ENCODE measurements at places on chromosomes 7 and 10.

GRCh38 chr10:42954766-42955492 is 121.9 kb upstream of the RET start:
- DNase-seq: no peak

GRCh38 chr10:115884331-115884730 is 388.7 kb downstream of the GFRA1 start:
- DNase-seq: no peak

DNA sequence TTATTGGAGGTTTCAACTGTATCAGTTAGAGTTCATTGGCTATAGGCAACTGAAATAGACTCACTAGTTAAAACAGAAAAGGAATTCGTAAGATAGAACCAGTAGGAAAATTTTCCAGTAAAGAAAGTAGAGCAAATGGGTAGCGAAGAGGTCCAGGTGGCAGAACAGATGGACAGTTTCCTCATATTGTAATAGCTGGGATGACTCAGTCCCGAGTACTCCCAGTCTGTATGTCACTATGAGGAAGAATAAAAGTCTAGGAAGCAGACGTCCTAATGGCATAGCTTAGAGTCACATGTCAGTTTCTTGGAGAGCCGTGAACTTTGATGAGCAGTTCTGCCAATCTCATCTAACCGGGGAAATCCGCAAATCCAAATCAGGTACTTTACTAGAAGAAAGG is 95.3 kb downstream of the RNF32 start:
- no peak for DNase-seq

GRCh38 chr10:93416824-93417223 is 65.3 kb downstream of the MYOF start:
- no peak for DNase-seq

DNA sequence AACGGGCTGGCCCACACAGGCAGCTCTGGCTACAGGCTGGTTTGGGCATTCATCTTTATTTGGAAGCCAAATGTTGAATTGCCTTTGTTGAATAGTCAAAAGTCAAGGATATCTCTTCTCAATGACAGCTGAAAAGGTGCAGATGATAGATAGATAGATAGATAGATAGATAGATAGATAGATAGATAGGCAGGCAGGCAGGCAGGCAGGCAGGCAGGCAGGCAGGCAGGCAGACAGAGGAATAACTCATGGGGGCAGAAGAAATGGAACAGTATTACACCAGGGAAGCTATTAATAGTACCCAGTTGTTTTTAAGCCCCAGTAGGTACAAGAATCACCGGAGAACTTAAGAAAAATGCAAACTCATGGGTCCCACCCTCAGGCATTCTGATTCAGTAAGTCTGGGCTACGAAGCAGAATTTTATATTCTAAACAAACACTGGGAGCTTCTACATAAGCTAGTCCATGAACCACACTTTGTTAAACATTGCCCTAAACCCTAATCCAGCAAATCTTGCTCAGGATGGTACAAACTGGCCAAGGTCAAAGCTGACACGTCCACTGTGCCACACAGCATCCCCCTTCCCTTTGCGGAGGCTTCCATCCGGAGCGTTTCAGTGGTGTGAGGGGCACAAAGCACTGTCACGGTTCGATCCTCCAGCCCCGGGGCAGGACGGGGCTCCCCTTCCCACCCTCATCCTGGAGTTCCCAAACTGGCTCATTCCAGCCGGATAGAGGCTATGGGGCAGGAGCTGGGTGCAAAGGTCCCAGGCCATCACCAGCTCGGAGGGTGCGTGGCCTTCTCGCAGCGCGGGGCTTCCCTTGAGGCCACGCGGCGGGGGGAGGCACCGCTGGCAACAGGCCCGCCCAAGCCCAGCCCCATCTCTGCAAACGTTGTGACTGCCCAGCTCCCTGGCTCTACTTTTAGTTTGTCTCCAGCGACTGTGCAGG is 6.7 kb downstream of the PRKAG2 start:
- no peak for DNase-seq

DNA sequence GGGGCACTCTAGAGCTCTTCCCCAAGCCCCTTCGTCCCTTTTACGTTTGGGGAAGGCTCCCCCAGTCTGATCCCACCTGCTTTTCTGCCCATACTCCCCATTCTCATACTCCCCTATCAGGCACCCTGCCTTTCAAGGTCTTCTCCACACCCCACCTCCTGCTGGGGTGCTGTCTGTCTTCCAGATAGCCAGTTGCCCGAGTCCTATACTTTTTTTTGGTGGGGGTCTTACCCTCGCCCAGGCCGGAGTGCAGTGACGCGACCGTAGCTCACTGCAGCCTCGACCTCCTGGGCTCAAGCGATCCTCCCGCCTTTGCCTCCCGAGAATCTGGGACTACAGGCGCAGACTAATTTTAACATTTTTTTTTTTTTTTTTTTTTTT is 775 bp upstream of the ABHD11 start:
- no peak for DNase-seq

DNA sequence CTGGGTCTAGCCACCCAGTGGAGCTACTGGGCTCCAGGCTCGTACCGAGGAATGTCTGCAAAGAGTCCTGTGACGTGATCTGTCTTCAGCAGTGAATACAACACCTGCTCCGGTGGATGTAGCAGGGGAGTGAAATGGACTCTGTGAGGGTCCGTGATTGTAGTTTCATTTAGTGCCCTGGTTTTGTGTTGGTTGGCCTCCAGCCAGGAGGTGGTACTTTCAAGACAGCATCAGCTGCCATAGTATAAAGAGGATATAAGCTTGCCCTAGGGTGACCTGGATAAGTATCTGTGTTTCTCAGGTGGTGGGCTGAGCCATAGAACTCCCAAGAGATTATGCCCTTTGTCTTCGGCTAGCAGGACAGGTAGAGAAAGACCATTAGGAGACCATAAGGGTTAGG is 24.6 kb upstream of the WNT2 start:
- no peak for DNase-seq

- DNase-seq: no peak
Measured at GRCh38 chr7:156496865-156497264, 143.7 kb upstream of the RNF32 start.
